ELF-1 (cell line): ENCODE measurements at places on chromosomes 4 and X.

GRCh38 chr4:18252052-18252451 lies 230.5 kb upstream of the LCORL start:
- no peak for DNase-seq

DNA sequence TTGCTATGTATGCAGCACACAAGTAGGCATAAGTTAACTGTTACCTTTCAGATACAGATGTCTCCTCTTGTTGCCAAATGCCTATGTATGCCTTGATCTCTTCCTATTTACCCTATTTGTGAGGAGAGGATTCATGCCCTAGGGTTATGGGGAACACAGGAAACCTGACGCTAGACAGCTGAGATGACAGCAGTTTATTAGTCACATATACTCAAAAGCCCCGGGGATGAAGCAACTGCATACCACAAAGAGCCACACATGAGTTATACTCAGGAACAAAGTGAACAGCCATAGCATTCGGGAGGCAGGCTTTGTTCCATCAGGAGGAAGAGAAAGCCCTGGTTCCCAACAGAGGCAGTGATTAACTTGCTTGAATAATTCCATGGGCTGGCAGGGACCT lies 1011.7 kb upstream of the PCDH7 start:
- DNase-seq: no peak

GRCh38 chrX:103310555-103311398 lies at the start of gene BEX2:
Gene BEX2, minus strand, starts transcription at chrX:103310990. Its CDS starts 1,014 bp downstream, at chrX:103309976.
- DNase-seq: peak; percentile 92

DNA sequence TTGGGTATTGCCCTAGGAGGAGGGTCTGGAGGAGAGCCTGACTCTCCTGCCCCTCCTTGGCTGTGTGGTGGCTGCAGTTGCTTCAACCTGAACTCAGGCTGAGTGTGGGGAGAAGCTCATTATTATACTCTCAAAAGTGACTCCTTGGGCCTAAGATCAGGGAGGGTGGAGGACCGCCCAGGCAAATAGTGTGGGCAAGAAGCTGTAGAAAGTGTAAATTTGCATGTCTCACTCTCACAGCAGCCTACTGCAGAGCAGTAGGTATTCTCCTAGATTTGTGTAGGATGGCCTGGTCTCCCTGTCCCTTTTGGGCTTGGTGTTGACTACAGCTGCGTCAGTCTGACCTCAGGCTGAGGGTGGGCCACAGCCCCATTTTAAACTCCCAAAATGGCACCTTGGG lies 156.1 kb downstream of the ZNF330 start:
- no peak for DNase-seq

- no peak for DNase-seq
These were observed 12.2 kb downstream of the GK2 start for GRCh38 chr4:79395841-79396240.

- no peak for DNase-seq
These were observed 284.6 kb upstream of the ANKRD50 start for GRCh38 chr4:124997124-124997523.

DNA sequence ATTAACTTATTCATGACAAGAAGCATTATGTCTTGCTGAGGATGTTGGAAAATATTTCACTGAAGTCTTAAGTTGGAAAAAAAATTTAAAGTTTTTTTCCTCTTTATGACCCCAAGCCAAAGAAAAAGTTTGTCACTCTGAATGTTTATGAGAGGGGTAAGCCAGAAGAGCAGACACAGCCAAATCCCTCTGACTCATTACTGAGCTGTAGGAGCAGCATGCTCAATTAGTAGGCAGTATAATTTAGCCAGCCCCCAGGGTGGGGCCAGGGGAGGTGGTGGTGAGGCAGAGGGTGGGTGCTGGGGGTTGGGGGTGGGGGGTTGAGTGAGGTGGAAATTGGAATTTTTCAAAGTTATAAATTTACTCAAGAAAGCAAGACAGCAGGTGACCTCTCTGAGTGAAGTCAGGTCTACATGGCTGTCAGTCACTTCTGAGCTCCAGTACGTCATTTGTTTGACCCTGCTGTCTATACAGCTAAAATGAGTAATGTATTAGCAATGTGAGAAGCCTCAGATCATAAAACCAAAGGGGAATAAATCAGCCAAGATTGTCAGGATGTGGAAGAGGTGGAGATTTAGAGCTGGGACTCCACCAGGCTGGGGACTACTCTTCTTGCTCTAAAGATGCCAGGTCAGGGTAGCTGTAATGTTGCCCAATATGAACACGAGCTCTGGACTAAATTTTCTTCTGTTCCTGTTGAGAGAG lies 98.8 kb upstream of the NDP start:
- no peak for DNase-seq

DNA sequence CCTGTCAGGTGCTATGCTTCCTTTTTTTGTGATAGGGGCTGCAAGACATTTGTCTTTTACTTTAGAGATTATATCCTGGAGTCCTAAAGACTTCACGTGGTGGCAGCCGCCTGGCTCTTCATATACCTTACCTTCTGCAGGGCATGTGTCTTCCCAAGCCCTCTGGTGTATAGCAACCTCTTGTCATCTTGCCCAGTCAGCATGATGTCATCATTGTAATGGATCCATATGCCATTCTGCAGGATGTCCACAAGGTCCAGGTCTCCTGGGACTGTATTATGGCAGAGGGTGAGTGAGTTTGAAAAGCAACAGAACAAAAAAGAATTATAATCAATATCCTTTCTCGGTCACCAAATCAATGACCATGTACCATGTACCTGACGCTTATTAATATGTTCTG lies 82.2 kb upstream of the SCOC start:
- no peak for DNase-seq

- no peak for DNase-seq
These were observed 173.6 kb downstream of the RCHY1 start for GRCh38 chr4:75340561-75340960.

DNA sequence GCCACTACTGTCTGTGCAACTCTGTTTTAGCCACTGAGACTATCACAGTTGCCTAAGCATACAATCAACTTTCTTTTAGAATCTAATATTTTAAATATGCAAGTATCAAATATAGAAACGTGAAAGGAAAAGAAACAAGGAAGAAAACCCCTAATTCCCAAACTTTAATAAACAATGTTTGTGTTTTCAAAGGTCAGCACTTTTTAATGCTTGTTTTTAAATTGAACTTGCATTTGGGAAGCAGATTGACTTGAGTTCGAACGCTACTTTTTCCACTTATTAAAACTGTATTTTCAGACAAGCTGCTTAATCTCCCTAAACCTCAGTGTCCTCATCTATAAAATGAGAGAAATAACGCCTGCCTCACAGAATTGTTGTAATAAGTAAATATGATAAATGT lies 185.8 kb upstream of the GPC4 start:
- DNase-seq: no peak

DNA sequence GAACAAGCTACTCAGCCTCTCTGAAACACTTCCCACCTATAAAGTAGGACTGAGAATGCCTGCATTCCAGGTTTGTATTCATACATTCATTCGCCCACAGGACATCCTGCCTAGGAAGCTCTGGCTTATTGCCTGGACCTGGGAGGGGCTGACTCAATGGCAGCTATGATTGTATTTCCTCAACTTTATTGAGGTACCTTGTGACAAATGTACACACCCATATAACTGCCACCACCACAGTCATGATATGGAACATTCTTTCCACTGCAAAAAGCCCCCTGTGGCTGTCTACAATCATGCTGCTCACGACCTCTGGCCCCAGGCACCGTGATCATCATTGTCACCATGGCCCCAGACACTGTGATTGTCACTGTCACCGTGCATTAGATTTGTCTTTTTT lies 68.3 kb downstream of the ABLIM2 start:
- DNase-seq: no peak

GRCh38 chr4:60579335-60579734 lies 620.8 kb upstream of the ADGRL3 start:
- no peak for DNase-seq

GRCh38 chr4:188437535-188437934 lies 298.3 kb downstream of the TRIML1 start:
- DNase-seq: no peak

GRCh38 chr4:56389558-56389957 lies 2.3 kb upstream of the AASDH start:
- no peak for DNase-seq

DNA sequence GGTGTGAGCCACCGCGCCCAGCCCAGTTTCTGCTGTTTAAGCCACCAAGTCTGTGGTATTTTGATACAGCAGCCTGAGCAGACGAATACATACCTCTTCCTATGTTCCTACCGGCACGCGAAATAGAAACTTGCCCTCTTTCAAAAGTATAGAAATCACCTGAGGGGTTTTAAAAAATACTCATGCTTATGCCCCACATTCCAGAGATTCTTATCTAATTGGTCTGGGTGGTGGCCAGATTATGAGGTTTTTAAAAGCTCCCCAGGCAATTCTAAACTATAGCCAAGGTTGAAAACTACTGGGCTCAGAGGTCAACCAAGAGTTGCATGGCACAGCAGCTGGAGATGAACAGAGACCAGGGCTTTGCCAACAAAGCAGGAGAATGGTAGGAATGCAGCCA lies 24.9 kb upstream of the HUWE1 start:
- peak; percentile 33 for DNase-seq

- no peak for DNase-seq
These were observed 298.1 kb downstream of the UNC5C start for GRCh38 chr4:95250544-95251137.

GRCh38 chr4:23956601-23957364 lies 66.9 kb upstream of the PPARGC1A start:
- DNase-seq: no peak

- DNase-seq: no peak
These were observed 48.5 kb downstream of the TLL1 start for GRCh38 chr4:165921546-165921945.

- DNase-seq: peak; percentile 54
These were observed 192.0 kb downstream of the PPP3CA start for GRCh38 chr4:101155368-101155767.

- peak; percentile 73 for DNase-seq
These were observed 6.0 kb downstream of the SLC2A9 start for GRCh38 chr4:10015140-10015753.

DNA sequence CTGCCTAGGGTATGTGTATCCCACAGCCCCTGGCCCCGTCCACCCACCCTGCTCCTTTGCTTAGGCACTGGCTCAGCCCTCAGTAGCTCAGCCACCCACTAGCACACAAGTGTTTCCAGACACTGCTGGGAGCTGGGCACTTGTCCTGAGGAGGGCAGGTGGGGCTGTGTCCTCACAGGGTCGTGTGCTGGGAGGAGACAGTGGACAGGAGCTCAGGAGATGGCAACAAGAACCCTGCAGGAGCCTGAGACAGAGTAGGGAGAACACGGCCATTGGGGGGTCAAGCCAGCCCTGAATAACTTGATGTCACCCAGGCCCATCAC lies 5.5 kb upstream of the CPLX1 start:
- DNase-seq: no peak

DNA sequence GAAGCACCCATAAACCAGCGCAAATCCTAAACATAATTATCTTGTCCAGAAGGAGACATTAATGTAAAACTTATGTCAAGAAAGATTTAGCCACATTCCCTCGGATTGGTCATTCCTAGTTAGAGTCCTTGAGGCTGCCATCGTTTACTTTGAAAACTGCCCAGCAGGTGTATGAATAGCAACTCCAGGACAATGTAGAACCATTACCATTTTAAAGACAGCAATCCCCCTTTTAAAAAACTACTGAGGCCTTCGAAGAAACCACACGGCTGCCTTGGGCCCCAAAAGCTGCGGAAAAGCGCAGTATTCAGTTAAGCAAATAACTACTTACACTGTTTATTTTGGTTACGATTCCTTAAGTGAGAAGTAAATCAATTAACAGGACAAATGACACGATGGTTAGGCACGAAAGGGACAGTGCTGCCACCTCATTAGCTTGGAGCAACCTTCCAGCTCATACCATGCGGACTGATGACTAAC lies 822 bp upstream of the SGMS2 start:
- DNase-seq: no peak

DNA sequence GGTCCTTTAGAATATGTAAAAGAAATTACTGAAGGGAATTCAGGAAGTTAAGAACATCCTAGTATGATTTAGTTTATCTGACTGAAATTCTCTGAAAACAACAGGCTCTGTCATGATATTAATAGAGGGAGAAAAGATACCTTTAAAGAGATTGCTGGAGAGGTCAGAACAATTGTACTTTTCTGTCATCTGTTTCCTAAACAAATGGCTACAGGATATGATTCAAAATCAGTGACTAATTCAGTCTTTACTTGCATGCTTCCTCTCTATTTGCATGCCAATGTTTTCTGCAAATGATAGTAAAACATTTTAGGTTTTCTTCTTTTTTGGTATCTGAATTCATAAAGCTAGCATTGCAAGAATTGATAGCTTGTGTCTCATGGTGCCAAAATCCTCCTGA lies 616.7 kb upstream of the PCDH7 start:
- DNase-seq: no peak

DNA sequence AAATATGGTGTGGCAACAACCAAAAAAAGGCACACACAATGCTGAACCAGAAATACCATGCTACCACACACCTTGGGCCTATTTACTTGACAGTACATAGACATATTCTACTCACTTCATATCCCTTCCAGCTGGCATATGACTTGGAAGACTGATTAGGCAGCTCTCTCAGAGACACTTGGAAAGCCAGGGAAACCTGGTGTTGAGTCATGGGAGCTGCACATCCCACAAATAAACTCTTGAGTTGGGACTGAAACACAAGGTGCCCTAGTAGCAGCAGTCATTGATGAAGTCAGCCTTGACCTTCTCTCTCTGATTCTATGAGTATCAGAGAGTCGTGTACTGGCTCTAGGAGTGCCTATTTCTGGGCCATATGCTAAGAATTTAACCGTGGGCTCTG lies 776.6 kb upstream of the LCORL start:
- DNase-seq: no peak

DNA sequence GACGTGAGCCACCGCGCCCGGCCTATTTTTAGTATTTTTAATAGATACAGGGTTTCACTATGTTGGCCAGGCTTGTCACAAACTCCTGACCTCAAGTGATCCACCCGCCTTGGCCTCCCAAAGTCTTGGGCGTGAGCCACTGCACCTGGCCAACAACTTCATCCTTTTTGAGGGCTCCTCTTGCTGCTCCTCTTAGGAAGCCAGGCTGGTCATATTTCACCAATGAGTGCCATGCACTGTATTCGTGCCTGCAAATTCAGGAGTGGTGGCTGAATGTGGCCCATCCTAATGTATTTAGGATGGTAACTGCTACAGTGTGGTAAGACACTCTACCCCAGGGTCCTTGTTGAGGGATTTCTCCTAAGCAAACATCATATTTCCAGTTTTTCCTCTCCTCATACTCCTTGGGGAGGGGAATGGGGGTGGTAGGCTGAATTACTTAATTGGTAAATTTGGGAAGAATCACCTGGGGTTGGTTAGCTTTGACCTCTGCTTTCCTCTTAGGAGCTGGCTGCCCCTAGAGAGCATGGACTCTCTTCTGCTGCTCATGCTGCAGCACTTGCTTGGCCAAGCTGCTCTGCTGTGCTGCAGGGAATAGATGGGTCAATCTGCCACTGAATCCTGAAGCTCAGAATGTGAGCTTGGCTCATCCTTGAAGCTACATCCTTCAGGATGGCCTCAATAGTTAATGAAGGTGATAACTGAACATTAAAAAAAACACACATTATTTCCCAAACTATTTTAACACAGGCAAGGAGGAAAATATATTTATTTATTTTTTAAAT lies 167.4 kb downstream of the HS3ST1 start:
- DNase-seq: no peak
